ENCODE measurements at places on chromosomes 2 and 18.

DNA sequence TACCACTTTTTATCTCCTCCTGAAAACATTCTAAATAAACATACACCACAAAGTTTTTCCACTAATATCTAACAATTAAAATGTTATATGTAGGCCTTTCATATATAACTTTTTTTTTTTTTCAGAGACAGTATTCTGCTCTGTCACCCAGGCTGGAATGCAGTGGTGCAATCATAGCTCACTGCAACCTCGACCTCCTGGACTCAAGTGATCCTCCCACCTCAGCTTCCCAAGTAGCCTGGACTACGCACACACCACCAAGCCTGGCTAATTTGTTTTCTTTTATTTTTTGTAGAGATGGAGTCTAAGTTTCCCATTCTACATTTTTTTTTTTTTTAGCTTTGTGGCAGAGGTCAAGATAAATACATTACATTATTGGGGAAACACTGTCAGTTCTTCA is 1612.6 kb upstream of the NXPH2 start:
- no peak for DNase-seq

DNA sequence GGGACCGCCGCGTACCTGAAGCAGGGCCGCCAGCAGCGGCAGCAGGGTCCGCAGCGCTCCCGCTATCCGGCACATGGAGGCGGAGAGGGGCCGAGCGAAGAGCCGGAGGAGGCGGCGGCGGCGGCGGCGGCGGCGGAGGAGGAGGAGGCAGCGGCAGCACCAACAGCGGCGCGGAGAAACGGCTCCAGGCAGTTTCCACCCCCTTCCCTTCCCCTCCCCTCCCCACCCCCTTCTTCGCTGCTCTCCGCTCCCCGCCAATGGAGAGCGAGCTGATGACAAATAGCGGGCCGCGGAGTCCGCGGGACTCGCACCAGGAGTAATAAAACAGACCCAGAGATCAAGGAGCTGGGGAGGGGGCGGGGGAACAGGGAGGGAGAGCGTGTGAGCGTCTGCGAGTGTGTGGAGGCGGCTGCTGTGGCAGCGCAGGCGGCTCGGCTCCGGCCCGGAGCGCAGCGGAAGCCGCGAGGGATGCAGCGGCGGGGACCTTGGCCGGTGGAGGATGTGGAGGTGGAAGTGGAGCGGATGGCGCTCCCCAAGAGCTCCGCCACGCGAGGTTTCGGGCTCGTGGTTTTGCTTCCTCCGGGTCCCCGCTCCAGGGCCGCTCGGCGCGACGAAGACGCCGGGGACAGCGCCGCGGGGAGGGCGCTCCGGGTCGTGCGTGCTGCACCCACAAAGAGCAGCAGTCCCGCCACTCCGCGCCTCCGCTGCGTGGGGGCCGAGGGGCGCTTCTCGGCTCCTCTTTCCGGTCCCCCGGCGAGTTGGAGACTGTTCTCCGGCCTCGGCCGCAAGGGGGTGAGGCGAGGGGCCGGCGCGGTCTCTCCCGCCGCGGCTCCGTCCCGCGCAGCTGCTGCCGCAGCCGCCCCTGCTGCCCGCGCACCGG is at the start of gene CDH2:
Gene CDH2 (minus strand): TSS at position 183 of the 880 bp plus-strand sequence. CDS start 108 bp downstream, at position 75.
- no peak for DNase-seq

GRCh38 chr2:148643998-148644882 is at the start of gene EPC2:
Gene EPC2, plus strand, starts transcription at chr2:148644751. Its CDS starts 267 bp downstream, at chr2:148645018.
- no peak for DNase-seq

DNA sequence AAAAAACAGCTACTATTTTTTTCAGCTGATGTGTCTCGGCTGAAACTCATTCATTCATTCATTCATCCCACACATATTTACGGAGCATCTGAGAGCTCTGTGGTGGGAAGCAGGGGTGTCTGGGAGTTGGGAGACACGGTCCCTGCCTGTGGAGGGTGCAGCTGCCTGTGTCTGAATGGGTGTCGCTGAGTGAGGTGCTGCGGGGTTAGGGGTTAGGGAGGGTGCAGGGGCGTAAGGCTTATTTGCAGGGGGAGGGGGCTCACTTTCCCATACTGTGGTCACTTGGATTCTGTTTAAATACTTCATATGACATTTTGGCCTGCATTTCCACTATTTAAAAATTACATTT is 89.4 kb upstream of the ASB18 start:
- DNase-seq, result no peak

DNA sequence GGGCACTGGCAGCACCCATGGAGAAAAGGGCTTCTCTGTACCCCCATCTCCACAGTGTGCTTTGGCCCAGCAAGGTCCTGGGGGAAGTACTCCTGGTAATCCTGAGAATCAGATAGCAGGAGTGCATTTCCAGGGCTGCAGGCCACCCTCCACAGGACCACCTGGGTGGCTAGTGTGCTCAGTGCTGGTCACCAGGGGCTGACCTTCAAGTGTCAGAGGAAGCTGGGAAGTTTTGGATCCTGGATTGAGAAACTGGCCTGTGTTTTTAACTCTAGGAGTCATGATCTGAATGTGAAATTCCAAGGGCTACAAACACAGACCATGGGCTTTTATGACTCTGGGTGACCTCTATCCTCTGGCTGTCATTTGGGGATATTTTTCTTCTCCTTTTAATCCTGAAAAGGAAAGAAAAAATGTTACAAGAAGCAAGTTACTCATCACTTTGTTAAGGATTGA is 9.3 kb downstream of the RHOB start:
- no peak for DNase-seq

All from non-pigmented ciliary epithelial cell (primary cell).